Thymus (tissue), 14 donors: ENCODE measurements at places on chromosomes 12 and 14. TPM values are rescaled to one million over a fixed set of nuclear protein-coding genes. Genes with fewer than 3 reads are reported as not detected.

Gene RIMBP2
- polyA plus RNA-seq = 0.78 TPM

Gene SLC25A47
- polyA plus RNA-seq = 0.09 TPM

Gene IFNG-AS1
- 0.07 TPM for polyA plus RNA-seq

Gene CD163L1
- polyA plus RNA-seq = 12.6 TPM

Gene TMPO
- polyA plus RNA-seq = 89.7 TPM

Gene PSMD9
- 51.6 TPM for polyA plus RNA-seq

Gene CAPZA3
- polyA plus RNA-seq = 0.05 TPM

Gene TMEM63C
- 0.64 TPM for polyA plus RNA-seq

Gene TSPAN31
- 31.4 TPM for polyA plus RNA-seq

Gene CLEC1A
- 36.0 TPM for polyA plus RNA-seq

Gene KRT4
- polyA plus RNA-seq = 24.8 TPM

Gene SPTSSA
- polyA plus RNA-seq = 34.7 TPM

Gene NTS
- polyA plus RNA-seq = 6.2 TPM

Gene NIN
- polyA plus RNA-seq = 14.7 TPM

Gene SLC4A8
- 1.2 TPM for polyA plus RNA-seq

Gene CLEC4C
- polyA plus RNA-seq = 0.82 TPM

Gene SYT1
- polyA plus RNA-seq = 0.82 TPM

Gene CLEC2A
- polyA plus RNA-seq = 0.11 TPM

Gene CCDC175
- not detected for polyA plus RNA-seq

Gene SSTR1
- polyA plus RNA-seq = 0.27 TPM

Gene KRT78
- 7.2 TPM for polyA plus RNA-seq

Gene HCAR1
- 0.50 TPM for polyA plus RNA-seq

Gene SGPP1
- polyA plus RNA-seq = 21.0 TPM

Gene NRXN3
- polyA plus RNA-seq = 1.5 TPM

Gene ING4
- polyA plus RNA-seq = 70.0 TPM

Gene GAS2L3
- polyA plus RNA-seq = 2.2 TPM

Gene ITGA5
- polyA plus RNA-seq = 25.0 TPM

Gene ACVR1B
- polyA plus RNA-seq = 9.9 TPM

Gene CLEC14A
- polyA plus RNA-seq = 15.4 TPM

Gene FAM234B
- polyA plus RNA-seq = 3.8 TPM

Gene HOXC9
- 0.43 TPM for polyA plus RNA-seq

Gene TMPRSS12
- not detected for polyA plus RNA-seq

Gene ATG14
- 12.3 TPM for polyA plus RNA-seq
